ENCODE measurements at places on chromosomes 7 and 10.

DNA sequence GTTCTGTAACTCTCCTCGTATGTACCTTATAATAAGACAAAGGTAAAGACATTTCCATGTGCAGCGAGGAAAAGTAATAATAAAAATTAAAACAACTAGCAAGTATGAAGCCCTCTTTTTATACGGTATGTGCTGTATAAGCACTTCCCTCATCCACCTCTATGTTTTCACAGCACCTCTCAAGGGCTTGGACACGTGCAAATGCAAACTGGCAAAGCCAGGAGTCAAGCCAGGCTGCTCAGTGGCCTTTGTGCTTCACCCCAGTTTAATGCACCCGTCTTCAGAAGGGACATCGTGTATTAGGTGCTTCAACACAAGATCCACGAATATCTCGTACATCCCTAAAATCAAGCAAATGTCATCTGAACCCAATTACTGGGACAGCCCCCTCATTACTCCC, 1.3 kb upstream of the DGKI start:
- DNase-seq = no peak

- no peak for DNase-seq
Measured at GRCh38 chr7:126339813-126340212, 912.9 kb downstream of the GRM8 start.

- DNase-seq = no peak
Measured at GRCh38 chr7:55174856-55175255, 156.0 kb downstream of the EGFR start.

GRCh38 chr10:102004376-102004775, 51.6 kb downstream of the ARMH3 start:
- no peak for DNase-seq

GRCh38 chr10:92822060-92822634, 26.2 kb upstream of the EXOC6 start:
- DNase-seq = peak; percentile 96

DNA sequence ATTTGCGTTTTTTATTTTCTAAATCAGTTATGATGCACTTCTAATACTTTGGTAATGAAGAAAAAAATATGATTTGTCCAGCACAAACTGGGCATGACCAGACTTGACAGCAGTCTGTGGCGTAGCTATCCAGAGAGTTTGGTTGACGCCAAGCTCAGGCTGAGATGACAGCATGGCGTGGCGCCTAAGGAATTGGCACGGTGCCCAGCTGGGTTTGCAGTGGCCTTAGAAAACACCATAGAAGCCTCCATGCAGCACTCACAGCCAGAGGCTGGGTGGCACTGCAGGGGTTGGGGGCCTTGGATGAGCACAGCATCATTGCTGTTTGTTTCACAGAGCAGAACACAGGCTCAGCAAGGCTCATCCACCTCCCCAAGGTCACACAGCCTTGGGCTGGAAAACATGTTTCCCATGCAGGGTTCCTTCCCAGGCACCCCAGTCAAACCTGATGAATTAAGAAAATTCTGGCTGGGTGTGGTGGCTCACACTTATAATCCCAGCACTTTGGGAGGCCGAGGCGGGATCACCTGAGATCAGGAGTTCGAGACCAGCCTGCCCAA, 88.9 kb downstream of the GTF2IRD1 start:
- no peak for DNase-seq

DNA sequence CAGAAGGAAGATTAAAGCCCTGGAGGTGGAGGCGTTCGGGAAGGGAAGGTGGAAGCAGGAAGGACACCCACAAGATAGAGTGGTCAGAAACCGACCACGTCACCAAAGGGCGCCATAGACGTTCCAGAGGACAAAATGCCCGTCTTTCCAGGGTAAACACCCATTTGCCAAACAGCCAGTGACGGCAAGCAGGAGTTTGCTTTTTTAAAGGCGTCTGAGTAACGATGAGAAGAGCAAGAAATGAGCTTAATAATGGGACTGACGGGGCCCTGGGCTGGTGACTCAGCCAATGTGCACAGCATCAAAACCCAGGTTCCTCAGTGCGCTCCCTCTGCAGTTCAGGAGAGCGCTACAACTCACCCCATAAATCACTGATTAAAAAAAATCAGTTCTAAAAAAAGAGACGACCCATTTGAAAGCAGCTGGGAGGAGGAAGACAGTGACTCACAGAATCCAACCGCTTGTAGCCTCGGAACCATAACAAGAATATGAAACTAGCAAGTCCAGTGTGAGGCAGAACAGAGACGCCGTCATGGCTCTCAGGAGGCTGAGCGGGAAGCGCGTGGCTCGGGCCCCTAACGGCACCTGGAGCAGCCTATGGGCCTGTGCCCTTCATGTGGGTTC, 5.9 kb downstream of the DIP2C start:
- no peak for DNase-seq

DNA sequence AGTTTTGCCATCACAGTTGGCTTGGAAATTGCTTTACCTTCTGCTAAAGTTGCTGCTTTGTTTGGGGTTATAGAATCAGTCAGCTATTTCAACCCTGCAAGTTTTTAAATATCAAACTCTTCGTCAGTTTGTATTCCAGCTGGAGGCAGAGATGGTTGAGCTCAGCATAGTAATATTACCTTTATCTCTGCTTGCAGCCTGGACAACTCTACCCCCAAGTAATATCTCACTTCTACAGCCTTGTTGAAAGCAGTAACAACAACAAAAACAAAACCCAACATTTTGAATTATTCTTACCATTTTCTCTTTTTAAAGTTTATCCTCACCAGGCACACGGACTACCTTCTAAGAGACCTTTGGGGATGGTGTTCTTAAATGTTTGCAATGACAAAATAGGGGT, 239.1 kb upstream of the PHF14 start:
- DNase-seq = no peak

DNA sequence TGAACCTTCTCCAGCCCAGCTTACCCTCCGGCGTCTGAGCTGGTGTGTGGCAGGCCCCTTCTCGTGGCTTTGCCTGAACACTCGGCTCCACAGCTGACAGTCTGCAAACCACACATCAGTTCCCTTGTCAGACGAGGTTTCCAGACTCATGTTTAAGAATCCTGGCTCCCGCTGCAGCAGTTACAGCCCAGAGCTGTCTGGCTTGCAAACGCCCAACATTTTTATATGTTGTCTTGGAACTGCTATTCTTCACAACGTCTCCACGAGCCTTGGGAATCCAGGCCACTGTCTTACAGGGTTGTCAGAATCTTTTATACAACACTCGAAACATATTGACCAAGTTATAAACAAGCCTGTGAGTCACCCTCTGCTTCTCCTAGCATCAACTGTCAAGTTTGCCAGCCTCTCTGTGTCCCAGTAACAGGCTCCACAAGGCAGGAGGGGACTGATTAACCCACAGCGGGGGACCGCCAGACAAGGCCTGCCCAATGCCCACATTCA, 68.1 kb downstream of the TNS3 start:
- DNase-seq = no peak

- DNase-seq = no peak
Measured at GRCh38 chr10:52453501-52453900, 139.4 kb downstream of the DKK1 start.
